ENCODE measurements at places on chromosomes 4 and X. TPM values are rescaled to one million over a fixed set of nuclear protein-coding genes. Genes with fewer than 3 reads are reported as not detected.
A peak's percentile ranks its signal among the peaks of the same experiment; 100 is the strongest.

The AFP gene
- total RNA-seq, result not detected

GRCh38 chrX:22220941-22221340, 51.8 kb upstream of the CBLL2 start:
- no peaks in the 10 kb centered on the region for H3K27me3 ChIP-seq
- DNase-seq, result no peak
- no peaks in the 10 kb centered on the region for H3K4me1 ChIP-seq
- H3K27ac ChIP-seq, result no peak overlapping the region
- H3K36me3 ChIP-seq, result no peaks in the 10 kb centered on the region

GRCh38 chrX:17527922-17528321, 152.9 kb downstream of the NHS start:
- peaks cover 10% of the 10 kb centered on the region for H3K4me1 ChIP-seq
- H3K27me3 ChIP-seq, result no peaks in the 10 kb centered on the region
- peak overlapping the region; percentile 47 for H3K27ac ChIP-seq
- no peak overlapping the region for H3K4me3 ChIP-seq
- no peaks in the 10 kb centered on the region for H3K36me3 ChIP-seq

DNA sequence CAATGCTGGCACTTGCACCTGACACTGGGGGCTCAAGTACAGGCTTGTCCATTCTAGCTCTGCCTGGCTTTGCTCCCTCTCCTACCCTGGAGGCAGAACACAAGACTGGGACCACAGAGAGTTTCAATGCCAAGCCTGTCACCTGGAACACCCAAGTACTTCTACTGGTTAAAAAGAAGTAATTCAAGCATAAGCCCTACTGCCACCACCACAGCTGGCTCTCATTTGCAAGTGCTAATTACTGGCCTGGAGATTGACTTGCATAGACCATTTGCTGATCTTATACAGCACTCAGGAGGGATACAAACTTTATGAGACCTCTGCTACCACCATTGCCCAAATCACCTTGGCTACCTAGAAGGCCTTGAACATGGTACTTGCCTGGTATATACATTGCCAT, 1550.9 kb downstream of the C4orf33 start:
- DNase-seq, result no peak
- no peak overlapping the region for H3K27ac ChIP-seq
- no peaks in the 10 kb centered on the region for H3K27me3 ChIP-seq
- no peak overlapping the region for H3K4me3 ChIP-seq
- H3K36me3 ChIP-seq, result no peaks in the 10 kb centered on the region
- H3K4me1 ChIP-seq, result no peaks in the 10 kb centered on the region

GRCh38 chr4:135269125-135269890, 1067.7 kb upstream of the PABPC4L start:
- DNase-seq, result no peak
- H3K4me3 ChIP-seq, result no peak overlapping the region
- H3K27ac ChIP-seq, result no peak overlapping the region

DNA sequence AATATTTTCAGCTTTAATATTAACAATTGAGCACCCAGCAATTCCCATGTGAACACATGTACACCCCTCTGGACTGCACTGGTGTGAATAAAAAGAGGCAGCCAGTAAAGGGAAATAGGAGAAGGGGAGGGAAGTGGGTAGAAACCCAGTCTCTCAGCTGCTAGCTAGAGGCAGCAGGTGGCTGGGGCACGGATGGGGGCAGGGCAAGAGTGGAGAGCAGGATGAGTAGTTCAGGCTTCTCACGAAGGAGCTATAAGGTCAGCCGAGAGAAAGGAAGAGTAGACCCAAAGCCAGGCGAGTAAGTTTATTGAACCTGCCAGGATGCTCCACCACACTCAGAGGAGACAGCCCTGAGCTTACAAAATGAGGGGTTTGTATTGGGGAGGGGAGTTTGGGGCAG, 184.8 kb upstream of the MTMR8 start:
- no peaks in the 10 kb centered on the region for H3K4me1 ChIP-seq
- H3K36me3 ChIP-seq, result no peaks in the 10 kb centered on the region
- H3K4me3 ChIP-seq, result no peak overlapping the region
- no peak for DNase-seq
- H3K27ac ChIP-seq, result no peak overlapping the region
- no peaks in the 10 kb centered on the region for H3K27me3 ChIP-seq

The MAGEA10 gene
- total RNA-seq, result not detected

DNA sequence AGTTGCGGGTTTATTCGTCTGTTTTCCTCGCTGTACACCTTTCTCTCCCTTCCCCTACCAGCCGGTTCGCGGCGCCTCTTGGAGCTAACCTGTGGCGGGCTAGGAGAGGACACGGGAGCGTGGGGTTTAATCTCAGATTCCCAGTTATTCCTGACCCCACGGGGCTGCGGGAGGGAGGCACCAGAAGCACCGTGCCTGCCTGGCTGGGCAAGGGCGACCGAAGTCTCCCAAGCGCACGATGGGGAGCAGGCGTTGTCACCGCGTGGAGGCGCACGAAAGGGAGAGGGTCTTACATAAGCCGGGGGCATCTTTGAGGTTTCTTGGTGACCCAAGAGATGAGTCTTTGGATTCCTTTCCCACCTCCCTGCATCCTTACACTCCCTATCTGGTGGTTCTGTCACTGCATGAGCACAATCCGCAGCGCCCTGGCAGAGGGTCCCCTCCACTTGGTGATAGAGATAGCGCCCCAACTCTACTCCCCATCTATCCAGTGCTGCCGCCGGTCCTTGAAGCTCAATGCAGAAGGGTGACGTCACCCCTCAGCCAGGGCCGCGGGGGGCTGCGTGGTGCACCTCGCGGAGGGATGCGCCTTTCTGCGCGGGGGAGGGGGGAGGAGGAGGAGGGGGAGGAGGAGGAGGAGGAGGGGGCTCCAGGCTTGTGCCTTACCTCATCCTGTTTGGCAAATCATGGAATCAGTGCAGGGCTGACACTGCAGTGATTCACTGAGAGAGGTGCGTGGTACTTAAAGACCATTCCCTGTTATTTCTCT, 793 bp downstream of the TSPAN7 start:
- H3K4me3 ChIP-seq, result peak overlapping the region; percentile 60
- H3K27ac ChIP-seq, result no peak overlapping the region
- peak; percentile 44 for DNase-seq
- no peaks in the 10 kb centered on the region for H3K36me3 ChIP-seq
- no peaks in the 10 kb centered on the region for H3K27me3 ChIP-seq

The PPBP gene
- 9.7 TPM for total RNA-seq

GRCh38 chr4:38512840-38513239, 151.2 kb upstream of the KLF3 start:
- no peaks in the 10 kb centered on the region for H3K36me3 ChIP-seq
- no peak overlapping the region for H3K4me3 ChIP-seq
- no peaks in the 10 kb centered on the region for H3K4me1 ChIP-seq
- H3K27me3 ChIP-seq, result no peaks in the 10 kb centered on the region

DNA sequence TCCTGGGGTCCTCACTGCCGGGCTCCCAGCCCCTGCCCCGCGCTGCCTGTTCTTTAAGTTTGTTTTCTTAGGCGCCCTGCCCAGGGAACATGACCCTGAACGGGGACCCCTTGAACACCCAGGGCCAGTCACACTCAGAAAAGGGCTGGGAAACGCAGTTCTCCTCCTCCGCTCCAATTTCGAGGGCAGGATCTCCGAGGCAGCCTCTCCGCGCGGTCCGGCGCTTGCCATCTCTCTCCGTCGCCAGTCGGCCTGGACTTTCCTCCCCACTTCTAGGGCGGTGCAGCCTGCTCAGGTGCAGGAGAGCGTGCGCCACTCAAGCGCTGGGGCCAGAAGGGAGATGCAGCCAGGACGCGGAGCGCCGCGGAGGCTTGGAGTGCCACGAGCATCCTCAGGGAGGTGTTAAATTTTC, 9.9 kb downstream of the PRDM8 start:
- no peaks in the 10 kb centered on the region for H3K4me1 ChIP-seq
- H3K36me3 ChIP-seq, result no peaks in the 10 kb centered on the region
- no peak for DNase-seq
- H3K27me3 ChIP-seq, result peaks cover 32% of the 10 kb centered on the region

DNA sequence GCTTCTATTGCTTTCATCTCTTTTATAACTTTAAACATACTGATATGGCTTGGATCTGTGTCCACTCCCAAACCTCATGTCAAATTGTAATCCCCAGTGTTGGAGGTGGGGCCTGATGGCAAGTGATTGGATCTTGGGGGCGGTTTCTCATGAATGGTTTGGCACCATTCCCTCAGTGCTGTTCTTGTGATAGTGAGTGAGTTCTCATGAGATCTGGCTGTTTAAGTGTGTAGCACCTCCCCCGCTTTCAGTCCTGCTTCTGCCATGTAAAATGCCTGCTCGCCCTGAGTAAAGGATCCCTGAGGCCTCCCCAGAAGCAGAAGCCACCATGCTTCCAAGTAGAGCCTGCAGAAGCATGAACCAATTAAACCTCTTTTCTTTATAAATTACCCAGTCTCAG, 17.7 kb downstream of the MND1 start:
- no peaks in the 10 kb centered on the region for H3K36me3 ChIP-seq
- no peak overlapping the region for H3K27ac ChIP-seq
- no peaks in the 10 kb centered on the region for H3K4me1 ChIP-seq

GRCh38 chr4:35228313-35228712, 1016.0 kb downstream of the ARAP2 start:
- H3K4me3 ChIP-seq, result no peak overlapping the region
- no peak for DNase-seq
- no peak overlapping the region for H3K27ac ChIP-seq
- H3K27me3 ChIP-seq, result no peaks in the 10 kb centered on the region
- H3K4me1 ChIP-seq, result no peaks in the 10 kb centered on the region

The AMMECR1 gene
- 6.5 TPM for total RNA-seq

GRCh38 chr4:76666944-76667532, 230.9 kb downstream of the SOWAHB start:
- no peak overlapping the region for H3K27ac ChIP-seq
- H3K27me3 ChIP-seq, result no peaks in the 10 kb centered on the region
- peaks cover 4% of the 10 kb centered on the region for H3K4me1 ChIP-seq
- no peak overlapping the region for H3K4me3 ChIP-seq
- no peak for DNase-seq

- DNase-seq, result no peak
- H3K4me1 ChIP-seq, result no peaks in the 10 kb centered on the region
- H3K27ac ChIP-seq, result no peak overlapping the region
- H3K4me3 ChIP-seq, result no peak overlapping the region
- no peaks in the 10 kb centered on the region for H3K27me3 ChIP-seq
Measured at GRCh38 chr4:4338210-4339001, 48.4 kb downstream of the ZBTB49 start.

GRCh38 chr4:109559625-109559982, 442 bp upstream of the MCUB start:
- H3K4me1 ChIP-seq, result peaks cover 13% of the 10 kb centered on the region
- peak overlapping the region; percentile 92 for H3K27ac ChIP-seq
- H3K36me3 ChIP-seq, result no peaks in the 10 kb centered on the region

The CLDN22 gene
- total RNA-seq, result not detected

The ARR3 gene
- total RNA-seq, result not detected

DNA sequence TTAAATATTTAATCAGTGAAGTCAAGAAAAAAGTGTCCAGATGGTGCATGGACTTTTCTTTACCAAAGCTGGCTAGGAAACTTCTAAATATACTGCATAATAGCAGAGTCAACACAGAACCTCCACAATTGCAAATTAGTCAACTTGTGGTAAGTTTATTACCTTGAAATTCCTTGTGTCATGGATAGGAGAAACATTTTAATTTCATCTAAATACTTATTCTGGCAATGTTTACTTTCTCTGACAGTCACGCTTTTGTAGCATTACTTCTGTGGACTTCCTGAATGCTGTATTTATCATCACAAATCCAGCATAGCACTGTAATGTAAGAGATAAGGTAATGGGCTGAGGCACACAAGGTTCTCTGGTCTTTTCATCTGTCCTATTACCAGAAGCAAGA, 2266.1 kb downstream of the PCDH7 start:
- H3K4me3 ChIP-seq, result no peak overlapping the region
- no peaks in the 10 kb centered on the region for H3K4me1 ChIP-seq
- DNase-seq, result no peak
- H3K27ac ChIP-seq, result no peak overlapping the region
- H3K36me3 ChIP-seq, result no peaks in the 10 kb centered on the region
- H3K27me3 ChIP-seq, result no peaks in the 10 kb centered on the region

- H3K27ac ChIP-seq, result no peak overlapping the region
- H3K4me1 ChIP-seq, result no peaks in the 10 kb centered on the region
- DNase-seq, result no peak
- no peaks in the 10 kb centered on the region for H3K36me3 ChIP-seq
- no peak overlapping the region for H3K4me3 ChIP-seq
Measured at GRCh38 chrX:148363471-148364235, 136.8 kb upstream of the AFF2 start.

GRCh38 chr4:87633243-87633642, 16.8 kb upstream of the DMP1 start:
- no peak overlapping the region for H3K27ac ChIP-seq
- H3K36me3 ChIP-seq, result no peaks in the 10 kb centered on the region
- H3K4me1 ChIP-seq, result no peaks in the 10 kb centered on the region

DNA sequence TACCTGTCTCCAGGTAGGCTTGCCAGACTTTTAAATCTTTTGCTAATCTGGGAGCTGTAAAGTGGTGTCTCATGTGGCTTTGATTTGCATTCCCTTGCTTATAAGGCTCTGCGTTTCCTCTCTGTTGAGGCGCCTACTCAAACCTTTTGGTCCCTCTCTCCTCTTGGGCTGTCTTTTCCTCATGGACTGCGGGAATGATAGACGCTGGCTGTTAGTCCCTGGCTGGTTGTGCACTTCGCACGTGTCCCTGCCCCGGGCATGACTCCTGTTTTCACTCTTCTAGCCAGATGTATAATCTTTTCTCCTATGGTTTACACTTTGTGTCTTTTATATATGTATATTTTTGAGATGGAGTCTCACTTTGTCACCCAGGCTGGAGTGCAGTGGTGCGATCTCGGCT, 39.7 kb downstream of the RGS12 start:
- H3K4me1 ChIP-seq, result peaks cover 25% of the 10 kb centered on the region
- H3K27ac ChIP-seq, result no peak overlapping the region
- no peaks in the 10 kb centered on the region for H3K36me3 ChIP-seq

DNA sequence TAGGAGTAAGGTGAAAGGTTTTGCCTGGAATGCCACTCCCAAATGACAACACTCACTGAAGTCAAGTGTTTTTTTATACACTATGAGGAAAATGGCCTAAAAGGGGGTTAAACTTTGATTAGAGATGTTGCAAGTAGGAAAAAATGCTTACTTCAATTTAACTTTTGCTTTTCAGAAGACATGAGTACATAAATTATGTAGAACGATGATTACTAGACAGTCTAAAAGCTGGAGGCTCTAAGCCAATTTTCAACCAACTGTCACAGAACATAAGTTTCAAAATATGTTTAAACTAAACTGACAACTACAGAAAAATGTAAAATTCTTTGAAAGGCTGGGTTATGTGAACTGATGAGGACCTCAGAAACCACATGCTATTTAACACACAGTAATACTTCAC, 83.4 kb downstream of the SHISA3 start:
- H3K36me3 ChIP-seq, result no peaks in the 10 kb centered on the region
- DNase-seq, result no peak
- no peaks in the 10 kb centered on the region for H3K27me3 ChIP-seq
- no peak overlapping the region for H3K27ac ChIP-seq
- H3K4me1 ChIP-seq, result no peaks in the 10 kb centered on the region

Measured in lower lobe of right lung (tissue), 2 donors.